A549 (cell line): ENCODE measurements at places on chromosomes 12 and 14.
A peak's percentile ranks its signal among the peaks of the same experiment; 100 is the strongest.

- no peak for DNase-seq
These were observed 188.2 kb downstream of the NAV3 start for GRCh38 chr12:78018939-78019338.

- no peak for DNase-seq
These were observed 56.4 kb downstream of the GOLGA5 start for GRCh38 chr14:92850492-92850891.

GRCh38 chr12:55548756-55549155 lies 646 bp upstream of the OR6C4 start:
- DNase-seq, result no peak

GRCh38 chr12:64742416-64742815 lies 16.8 kb downstream of the GNS start:
- no peak for DNase-seq

GRCh38 chr12:114272071-114272470 lies 133.9 kb downstream of the TBX5 start:
- DNase-seq, result no peak

DNA sequence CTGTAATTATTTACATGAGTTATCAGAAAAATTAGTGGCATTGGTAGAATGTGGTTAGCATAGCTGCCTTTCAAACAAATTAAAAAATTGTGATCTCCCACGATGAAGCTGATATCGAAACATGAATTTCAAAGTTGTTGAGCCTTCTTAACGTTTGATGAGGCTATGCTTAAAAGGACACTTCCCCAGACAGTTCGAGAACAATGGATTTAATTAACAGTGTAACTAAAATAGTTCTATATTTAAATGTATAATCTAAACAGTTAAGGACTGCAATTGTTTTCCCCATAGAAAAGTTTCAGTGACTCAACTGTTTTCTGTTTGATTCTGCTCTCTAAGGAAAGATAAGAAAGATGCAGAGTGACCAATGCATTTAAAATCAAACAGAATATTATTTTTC lies 1.6 kb downstream of the CLEC2B start:
- DNase-seq, result no peak

DNA sequence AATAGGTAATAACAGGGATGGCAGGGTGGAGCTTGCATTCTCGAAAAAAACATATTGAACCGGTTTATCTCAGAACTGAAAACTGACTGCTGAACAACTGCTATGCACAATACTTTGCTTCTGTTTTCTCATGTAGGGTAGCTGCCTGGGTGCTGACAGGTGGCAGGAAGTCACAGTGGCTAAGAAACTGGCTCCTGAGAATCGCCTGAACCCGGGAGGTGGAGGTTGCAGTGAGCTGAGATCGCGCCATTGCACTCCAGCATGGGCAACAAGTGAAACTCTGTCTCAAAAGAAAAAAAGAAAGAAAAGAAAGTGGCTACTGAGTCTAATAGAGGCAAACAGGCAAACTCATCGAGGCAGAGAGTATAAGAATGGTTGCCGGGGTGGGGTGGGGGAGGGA lies 113.1 kb downstream of the CCDC60 start:
- DNase-seq, result no peak

- DNase-seq, result no peak
These were observed 1.7 kb downstream of the FBXO34 start for GRCh38 chr14:55272922-55273321.

DNA sequence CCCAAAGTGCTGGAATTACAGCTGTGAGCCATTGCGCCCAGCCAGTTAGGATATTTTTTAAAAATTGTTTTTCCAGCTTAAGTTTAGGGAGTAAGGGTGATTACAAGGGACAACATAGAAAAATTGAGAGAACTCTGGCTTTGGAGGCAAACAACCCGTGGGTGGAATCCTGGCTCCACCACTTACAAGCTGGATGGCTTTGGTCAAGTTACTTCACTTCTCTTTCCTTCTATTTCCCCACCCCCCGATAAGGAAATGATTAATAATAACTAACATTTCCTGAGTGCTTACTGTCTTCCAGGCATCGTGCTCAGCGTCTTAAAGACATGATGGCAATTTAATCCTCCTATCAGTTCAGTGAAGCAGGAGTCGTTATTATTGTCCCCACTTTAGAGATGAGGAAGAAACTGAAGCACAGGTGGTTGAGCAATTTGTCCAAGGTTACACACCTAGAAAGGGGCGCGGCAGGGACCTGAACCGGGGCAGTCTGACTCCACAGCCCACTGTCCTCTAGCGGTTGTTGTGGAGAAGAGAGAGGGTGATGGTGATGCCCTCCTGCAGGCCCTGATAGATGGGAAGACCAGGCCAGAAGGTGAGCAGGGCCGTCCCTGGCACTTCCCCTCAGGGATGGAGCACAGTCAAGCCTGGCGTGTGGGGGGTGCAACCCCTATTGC lies 16.7 kb upstream of the FAIM2 start:
- no peak for DNase-seq

DNA sequence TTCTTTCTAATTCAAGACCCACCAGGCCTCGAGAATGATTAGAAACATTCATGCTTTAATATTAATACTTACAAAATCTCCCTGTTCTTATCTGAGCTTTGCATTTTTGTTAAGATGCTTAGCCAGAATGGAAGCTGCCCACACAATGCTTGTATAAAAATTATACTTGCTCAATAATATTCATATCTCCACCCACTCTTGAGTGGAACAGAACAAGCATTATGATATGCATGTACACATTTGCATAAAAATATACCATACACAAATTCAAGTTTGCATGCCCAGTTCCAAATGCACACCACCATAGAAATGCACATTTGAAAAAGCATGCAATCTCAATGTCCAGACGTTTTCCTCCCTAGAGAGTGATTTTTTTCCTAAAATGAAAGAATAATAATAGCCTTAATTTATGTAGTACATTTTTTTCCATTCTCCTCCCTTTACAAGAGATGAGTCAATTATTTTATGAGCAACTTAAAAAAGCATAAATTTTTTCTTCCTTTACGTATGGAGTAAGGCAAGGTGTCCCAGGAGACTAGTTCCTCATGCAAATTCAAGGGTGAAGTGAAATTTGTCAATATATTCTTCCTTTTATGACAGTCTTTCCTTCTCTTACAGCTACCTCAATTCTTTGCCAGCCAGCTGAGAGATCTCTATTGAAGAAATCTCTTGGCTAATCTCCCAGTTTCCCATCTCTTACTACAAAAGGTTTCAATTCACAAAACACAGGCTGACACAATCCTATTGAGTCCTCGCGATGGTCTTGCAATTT lies 313.1 kb upstream of the GARIN6 start:
- no peak for DNase-seq

DNA sequence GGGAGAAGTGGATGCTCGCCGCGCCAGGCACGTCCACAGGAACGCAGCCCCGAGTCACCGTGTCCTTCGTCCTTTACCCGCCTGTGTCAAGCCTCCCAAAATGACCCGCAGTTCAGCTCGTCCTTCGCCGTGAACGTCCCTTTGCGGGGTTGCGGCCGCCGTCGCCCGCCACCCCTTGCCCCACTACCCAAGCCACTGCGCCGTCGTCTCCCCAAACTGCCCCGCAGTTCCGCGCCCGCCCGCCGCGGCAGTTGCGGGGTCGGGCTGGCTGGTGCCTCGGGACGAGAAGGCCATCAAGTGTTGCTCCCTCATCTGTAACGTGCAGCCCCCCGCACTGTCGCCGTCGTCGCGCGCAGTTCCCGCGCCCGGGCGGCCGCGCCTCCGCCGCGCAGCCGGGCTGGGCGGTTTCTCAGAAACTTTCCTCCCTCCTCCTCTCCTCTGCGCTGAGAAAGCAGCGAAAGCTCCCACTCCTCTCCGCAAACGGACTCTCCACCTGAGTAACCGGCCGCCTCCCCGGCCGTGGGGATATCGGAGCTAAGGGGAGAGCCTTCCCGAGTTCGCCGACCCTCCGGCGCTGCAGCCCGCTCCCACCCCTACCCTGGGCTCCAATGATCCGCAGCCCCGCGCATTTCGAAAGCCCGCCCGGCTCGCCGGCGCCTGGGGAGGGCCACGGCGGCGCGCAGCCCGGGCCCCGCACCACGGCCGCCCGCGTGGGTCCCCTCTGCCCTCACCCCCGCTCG lies 6.7 kb downstream of the CDKN1B start:
- peak; percentile 33 for DNase-seq

DNA sequence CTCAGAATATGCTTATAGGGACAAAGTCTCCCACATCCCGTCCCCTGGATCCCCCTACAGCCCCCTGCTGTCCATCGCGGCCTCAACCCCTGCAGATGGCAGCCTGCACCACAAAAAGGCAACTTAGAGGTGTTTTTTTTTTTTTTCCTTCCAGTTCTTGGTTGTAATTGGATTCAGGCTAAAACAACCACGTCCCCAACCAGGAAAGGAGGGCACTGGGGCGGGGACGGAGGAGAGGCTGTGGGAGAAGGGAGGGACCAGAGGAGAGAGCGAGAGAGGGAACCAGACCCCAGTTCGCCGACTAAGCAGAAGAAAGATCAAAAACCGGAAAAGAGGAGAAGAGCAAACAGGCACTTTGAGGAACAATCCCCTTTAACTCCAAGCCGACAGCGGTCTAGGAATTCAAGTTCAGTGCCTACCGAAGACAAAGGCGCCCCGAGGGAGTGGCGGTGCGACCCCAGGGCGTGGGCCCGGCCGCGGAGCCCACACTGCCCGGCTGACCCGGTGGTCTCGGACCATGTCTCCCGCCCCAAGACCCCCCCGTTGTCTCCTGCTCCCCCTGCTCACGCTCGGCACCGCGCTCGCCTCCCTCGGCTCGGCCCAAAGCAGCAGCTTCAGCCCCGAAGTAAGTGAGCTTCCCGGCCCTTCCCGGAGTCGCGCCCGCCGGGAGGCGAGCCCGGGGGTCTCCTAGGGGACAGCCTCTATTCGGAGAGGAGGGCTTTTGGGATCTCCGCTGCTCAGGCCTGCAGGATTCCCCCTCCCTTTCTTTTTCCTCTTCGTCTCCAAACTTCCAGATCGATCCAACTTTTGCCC lies at the start of gene MMP14:
MMP14 (plus strand) TSS at position 285 of the 813 bp plus-strand sequence; CDS start at position 518, 233 bp downstream.
- DNase-seq, result no peak

GRCh38 chr12:48235796-48236333 lies 32.8 kb upstream of the OR10AD1 start:
- no peak for DNase-seq

DNA sequence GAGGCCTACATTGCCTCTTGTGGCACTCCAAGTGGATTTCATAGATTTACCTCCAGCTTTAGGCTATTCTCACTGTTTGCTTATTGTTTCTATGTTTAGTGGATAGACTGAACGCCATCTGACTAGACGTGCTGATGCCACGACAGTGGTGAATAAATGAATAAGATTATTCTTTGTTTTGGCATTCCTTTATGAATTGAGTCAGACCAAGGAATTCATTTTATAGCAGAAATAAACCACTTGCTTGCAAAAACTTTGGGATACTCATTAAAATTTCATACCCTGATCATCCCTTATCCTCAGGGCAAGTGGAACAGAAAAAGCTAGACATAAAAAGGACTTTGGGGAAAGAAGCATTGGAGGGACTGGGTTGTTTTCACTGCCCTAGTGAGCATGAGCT lies 71.7 kb upstream of the FERMT2 start:
- DNase-seq, result no peak

DNA sequence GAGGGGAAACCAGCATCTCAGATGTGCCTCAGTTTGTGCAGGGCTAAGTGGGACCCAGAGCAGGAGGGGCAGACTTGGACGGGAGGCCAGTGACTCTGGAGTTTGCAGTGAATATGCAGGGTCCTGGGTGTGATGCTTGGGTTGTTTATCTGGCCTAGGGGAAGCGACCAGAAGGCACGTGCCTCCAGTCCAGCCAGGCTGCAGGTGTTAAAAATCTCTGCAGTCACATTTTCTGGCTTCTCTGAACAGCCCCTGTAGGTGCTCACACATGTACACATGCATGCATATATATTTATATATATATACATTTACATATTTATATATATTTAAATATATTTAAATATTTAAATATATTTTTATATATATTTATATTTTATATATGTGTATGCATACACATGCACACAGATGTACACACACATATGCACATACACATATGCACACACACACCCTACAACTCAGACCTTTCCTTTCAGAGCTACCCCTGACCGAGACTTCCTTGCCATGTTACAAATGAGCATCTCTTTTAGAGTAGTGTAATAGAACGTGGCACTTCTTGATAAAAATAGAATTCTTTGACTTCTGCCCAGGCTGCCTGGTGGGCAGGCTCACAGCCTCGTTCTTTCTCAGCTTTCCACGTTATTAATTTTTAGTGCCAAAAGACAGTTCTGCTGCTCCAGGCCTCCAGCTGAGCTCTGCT lies 26.8 kb upstream of the TCL1B start:
- no peak for DNase-seq

DNA sequence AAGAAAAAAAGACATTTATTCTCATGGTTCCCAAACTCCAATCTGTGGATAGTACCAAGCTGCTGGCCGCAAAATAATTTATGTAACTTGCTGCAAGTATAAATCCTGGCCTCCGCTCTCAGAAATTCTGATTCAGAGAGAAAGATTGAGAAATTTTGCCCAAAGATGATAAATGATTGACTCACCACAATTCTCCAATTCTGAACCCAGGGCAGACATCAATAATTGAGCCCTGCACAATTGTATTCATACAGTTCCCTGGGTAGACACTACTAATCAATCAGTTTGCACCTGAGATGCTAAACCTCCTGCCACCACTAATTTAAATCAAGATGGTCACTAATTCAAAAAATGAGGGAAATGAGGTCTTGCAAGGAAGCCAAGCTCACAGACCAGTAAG lies 38.2 kb downstream of the TRPV4 start:
- DNase-seq, result no peak

DNA sequence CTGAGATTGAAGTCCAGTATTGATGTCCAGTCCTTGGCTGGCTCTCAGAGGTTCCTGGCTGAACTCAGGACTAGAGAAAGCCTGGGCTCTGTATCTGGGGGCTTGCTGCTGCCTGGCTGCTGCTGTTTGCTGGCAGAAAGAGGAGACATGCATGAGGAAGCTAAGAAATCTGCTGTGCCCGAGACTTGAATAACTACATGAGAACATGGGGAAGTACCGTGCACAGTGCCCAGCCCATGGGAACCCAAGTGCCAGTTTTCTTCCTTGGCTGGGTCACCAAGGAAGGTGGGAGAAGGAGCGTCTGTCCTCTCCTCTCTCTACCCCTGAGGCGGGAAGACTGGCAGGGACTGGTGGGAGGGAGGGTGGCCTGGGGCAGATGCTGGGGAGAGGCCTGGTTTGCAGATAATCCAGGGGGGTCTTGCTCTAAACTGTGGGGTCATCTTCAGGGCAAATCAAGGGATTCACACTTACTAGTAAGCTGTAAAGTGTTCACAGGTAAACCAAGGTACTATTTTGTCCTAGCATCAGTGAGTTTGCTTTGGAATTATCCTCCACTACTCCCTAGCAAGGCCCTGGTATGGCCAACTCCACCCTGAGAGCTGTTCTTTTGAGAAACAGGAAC lies 13.8 kb upstream of the ZFP36L1 start:
- no peak for DNase-seq

DNA sequence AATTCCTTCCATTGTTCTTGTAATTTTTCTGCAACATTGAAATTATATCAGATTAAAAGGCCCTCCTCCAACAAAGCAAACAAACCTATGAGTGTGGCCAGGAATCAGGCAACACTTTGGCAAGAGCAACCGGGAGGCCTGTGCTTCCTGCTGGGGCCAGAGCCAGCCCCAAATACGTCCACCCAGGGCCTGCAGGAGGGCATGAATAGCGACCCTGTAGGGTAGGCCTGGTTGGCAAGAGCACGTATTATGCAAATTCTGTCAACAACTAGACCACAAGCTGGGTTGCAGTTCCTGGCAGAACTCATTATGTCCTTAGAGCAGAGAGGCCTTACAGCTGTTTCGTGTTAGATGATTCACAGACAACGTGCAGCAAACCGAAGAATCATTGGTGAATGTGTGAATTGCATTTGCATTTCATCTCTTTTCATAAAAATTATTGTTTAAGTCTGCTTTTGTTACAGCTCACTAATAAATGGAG lies 26.9 kb upstream of the LGALS3 start:
- DNase-seq, result peak; percentile 84

- no peak for DNase-seq
These were observed 3.2 kb downstream of the CD69 start for GRCh38 chr12:9757433-9758025.
